ENCODE measurements at places on chromosomes 7 and 10.

DNA sequence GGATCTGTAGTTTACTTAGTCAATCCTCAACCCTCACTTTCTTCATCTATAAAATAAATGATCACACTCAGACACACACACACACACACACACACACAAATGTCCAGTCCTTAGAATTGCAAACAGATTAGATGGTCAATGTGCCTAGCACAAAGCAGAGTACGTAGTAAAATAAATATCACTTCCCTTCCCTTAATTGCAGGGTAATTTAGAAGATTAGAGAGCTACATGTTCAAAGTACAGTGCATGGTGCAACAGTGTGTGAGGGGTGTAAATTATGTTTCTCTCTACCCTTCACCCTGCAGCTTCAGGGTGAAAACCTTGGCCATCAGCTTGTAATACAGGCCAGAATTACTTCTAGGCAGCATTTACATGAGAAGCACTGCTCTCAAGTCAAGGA is 187.0 kb upstream of the GHITM start:
- DNase-seq, result no peak

GRCh38 chr10:73262105-73262730 is 9.8 kb upstream of the MRPS16 start:
- DNase-seq, result no peak

DNA sequence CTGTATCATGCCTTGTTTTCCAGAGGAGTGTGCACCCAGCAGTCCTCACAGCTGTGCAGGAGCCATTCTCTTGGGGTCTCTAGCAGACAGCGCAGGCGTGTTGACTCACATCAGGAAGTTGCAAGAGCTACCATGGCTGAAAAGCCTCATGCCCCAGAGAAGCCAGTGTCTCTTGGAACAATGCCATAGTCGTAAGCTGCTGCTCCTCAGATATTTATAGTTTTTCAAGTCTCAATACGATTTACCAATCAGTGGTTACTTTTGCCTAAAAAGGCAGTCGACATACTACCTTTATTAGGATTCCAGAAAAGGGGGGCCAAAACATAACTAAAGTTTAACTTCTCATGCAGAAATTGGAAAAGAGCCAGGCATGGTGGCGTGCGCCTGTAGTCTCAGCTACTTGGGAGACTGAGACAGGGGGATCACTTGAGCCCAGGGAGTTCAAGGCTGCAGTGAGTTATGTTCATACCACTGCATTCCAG is 407.7 kb downstream of the PARD3 start:
- DNase-seq, result no peak

GRCh38 chr10:127117125-127117524 is 79.3 kb downstream of the INSYN2A start:
- no peak for DNase-seq

DNA sequence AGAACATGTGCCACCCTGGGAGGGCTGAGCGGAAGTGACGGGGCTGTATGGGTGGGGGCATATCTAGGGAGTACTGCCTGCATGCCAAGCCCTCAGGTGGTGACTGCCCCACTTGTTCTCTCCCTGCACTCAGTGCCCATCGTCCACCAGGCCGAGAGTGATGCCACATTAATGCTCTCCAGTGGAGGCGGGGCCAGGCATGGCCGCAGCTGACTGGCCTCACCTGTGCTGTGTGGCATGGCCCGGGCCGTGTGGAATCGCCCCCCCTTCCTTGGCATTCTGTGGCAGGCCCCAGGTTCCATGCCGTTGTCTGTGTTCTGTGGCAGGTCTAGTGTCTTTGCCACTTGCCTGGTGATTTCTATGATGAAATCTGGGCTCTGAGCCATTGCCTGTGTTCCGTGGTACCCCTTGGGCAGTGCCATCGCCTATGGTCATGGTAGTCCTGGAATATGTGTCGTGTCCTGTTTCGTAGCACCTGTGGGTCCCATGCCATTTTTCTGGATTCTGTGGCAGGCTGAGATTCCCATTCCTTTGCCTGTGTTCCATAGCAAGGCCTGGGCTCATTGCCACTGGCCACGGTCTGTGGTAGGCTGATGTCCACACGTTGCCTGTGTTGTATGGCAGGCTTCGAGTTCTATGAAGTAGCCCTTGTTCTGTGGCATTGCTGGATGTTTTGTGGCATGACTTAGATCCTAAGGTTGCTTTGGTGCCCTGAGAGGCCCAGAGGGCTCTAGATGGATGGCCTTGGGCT is 8.9 kb downstream of the FLNC start:
- no peak for DNase-seq

DNA sequence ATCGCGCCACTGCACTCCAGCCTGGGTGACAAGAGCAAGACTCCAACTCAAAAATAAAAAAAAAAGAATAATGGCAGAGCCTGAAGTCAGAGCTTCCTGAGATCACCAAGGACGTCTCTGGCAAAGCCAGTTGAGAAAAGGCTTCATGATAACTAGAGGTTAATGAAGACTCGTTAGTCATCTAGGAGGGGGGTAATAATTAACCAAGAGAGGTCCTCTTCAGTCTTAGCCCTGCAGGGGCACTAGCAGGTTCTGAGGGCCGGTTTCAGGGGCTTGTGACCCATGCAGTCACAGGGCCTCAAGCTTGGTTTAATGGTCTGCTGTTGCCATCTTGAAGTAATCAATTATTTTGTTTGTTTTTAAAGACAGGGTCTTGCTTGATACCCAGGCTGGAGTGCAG is 28.6 kb upstream of the PROSER2 start:
- no peak for DNase-seq

DNA sequence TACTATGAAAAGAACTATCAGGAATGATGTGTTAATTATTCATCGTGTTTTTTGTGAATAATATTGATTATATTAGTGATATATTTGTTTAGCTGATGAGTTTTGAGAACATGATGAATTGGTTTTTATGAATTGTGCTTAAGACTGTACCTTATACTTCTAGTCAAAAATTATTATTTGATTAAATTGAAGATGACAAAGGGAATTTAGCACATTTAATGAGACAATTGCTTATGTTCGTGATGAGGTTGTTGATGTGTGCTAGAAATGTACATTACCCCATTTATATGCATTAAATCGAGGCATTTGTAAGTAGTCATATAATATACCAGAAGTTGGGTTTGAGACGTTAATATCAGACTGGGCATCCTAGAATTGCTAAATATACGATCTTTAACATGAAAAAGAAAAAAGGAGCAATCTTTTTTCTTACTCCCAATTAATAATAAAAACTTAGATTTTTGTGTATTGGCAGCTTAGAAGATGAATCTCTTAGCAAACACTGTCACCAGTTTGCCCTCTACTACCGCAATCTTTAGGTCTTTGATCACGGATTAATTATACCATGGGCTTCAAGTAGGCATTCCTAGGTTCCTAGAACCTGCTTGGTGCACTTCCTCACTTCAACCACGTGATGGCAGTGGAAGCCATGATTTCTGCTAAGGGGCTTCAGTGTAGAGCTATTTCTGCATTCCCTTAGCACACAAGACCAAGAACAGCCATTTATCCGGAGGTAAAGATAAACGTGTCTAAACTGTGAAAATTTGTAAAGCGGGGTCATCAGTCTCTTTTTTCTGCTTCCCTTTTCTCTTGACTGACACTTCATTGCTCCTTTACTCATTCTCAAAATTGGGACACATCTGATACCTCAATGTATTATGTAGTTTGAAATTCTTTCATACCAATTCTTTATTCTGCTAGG is 1.6 kb downstream of the KLHDC10 start:
- peak; percentile 32 for DNase-seq

- DNase-seq, result no peak
Observed at GRCh38 chr10:63593576-63593975, 72.4 kb downstream of the REEP3 start.

DNA sequence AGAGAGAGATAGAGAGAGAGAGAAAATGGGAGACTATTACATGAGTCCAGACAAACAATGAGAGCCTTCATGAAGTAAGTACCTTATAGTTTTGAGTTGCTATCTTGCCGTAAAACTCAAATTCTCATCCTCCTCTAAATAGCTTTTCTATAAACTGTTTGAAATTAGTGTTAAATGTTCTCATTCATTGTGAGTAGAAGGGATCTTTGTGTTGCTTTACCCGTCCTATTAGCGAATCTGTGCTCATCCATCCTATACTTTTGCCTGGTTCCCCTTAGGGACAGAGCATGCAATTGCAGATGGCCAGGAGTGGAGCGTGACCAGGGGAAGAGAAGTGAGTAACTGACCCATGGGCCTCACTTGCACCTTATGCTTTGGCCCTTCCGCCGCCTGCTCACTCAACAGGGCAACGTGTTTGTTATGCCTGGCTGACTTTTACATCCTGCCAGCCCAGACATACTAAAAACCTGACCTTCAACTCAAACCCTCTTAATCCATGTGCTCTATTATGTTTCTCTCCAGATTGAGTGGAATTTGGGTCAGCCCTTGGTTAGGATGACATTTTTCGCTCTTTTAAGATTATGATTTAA is 244.2 kb upstream of the YAE1 start:
- DNase-seq, result no peak

DNA sequence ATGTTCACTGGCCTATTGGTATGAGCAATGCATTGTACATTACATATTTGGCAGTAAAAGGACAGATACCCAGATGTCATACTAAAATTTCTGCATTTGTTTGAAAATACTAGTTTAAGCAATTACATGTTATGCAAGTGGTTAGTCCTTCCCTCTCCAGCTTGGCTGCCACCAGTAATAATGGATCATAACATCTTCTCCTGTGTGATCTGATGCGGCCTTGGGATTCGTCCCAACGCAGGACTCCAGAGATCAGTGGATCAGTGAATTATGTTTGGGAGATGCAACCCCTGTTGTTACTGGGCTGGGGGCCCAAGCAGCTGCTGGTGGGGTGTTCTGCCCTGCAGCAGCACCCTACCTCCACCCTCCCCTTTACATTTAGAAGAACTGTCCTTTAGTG is 11.2 kb upstream of the PDK4 start:
- no peak for DNase-seq

- DNase-seq, result no peak
Observed at GRCh38 chr10:79353726-79354125, 6.5 kb downstream of the PPIF start.

GRCh38 chr10:20853276-20853675 is 43.8 kb downstream of the NEBL start:
- DNase-seq, result no peak

DNA sequence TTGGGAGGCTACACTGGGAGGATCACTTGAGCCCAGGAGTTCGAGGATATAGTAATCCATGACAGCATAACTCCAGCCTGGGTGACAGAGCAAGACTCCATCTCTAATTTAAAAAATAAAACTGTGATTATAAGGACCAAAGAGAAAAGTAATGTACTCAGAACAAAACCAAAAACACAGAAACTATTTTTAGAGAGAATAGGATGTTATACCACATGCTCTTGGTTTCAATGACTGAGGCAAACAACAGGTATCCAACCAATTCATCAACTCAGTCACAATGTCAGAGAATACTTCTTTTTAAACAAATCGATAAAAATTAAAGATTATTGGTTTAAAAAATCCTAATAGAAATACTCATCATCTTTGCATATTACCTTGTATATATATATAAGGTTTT is 186.7 kb downstream of the TPK1 start:
- no peak for DNase-seq

GRCh38 chr10:101611096-101611905 is 23.2 kb downstream of the DPCD start:
- no peak for DNase-seq

DNA sequence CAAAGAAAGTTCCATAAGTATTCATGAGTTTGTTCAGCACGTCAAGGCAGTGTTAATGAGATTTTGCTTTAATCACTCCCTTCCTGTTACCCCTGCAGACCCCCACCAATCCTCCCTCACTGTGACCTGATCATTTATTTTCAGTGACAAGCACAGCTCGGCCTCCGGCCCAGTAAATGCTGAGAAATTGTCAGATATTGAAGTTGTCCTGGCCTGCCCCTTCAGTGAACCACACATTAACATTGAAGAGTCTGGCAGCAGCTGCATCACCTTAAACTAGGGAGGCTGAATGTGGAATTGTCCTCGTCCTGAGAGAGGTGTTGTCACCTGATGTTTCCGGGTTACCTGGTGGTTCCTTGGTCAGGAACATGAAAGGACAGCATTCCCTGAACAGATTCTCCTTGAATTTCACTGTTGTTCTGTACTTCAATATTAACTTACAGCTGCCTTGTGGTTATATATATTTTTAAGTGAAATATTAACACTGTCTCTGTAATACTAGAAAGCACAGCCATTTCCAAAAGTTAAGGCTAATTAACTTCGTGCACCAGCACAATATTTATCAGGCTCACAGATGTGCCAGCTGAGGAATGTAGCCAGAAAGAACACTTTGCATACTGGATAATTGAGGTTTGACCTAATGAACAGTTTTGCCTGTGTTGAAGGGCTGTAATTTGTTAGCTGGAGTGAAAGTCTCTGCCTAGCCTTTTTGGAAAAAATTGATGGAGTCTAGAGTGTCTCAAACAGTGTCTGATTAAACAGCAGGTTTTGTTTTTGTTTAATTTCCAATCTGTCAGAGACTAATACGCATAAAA is 265.3 kb downstream of the HDAC9 start:
- DNase-seq, result no peak

DNA sequence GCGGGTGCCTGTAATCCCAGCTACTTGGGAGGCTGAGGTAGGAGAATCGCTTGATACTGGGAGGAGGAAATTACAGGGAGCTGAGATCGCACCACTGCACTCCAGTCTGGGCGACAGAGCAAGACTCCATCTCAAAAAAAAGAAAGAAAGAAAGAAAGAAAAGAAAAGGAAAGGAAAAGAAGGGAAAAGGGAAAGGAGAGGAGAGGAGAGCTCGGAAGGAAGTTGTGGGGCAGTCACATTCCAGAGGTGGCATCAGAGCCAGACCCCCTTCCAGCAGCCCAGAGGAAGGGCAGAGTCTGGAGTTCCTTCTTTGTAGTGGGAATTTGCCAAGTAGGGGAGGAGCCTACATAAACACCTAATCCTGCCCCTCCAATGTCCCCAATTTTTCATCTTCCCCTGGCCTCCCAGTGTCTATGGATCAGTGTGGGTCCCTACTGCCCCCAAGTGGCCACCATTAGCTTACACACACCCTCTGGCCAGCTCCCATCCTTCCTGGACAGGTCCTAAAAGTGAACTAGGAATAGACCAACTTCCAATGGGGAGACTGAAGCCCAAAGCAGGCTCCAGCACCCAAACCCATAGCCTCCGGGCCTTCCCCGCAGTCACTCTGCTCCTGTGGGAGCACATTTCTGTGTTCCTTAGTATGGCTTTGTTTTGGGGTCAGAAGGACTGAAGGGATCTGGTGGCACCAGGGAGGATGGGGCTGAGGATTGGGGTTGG is 39.6 kb upstream of the HSPB1 start:
- peak; percentile 15 for DNase-seq

- no peak for DNase-seq
Observed at GRCh38 chr7:136326045-136326609, 349.0 kb upstream of the MTPN start.
